ENCODE measurements at places on chromosomes 13 and 19. TPM values are rescaled to one million over a fixed set of nuclear protein-coding genes. Genes with fewer than 3 reads are reported as not detected.
A peak's percentile ranks its signal among the peaks of the same experiment; 100 is the strongest.

GRCh38 chr19:43524922-43525835 lies 1.8 kb downstream of the ETHE1 start:
- peak overlapping the region; percentile 83 for H3K4me3 ChIP-seq
- no peaks in the 10 kb centered on the region for H3K4me1 ChIP-seq
- DNase-seq = peak; percentile 75
- peak overlapping the region; percentile 80 for H3K27ac ChIP-seq

GRCh38 chr13:97307882-97308624 lies 85.9 kb downstream of the MBNL2 start:
- peaks cover 86% of the 10 kb centered on the region for H3K4me1 ChIP-seq
- H3K27me3 ChIP-seq = no peaks in the 10 kb centered on the region
- no peak overlapping the region for H3K4me3 ChIP-seq
- no peak for DNase-seq

DNA sequence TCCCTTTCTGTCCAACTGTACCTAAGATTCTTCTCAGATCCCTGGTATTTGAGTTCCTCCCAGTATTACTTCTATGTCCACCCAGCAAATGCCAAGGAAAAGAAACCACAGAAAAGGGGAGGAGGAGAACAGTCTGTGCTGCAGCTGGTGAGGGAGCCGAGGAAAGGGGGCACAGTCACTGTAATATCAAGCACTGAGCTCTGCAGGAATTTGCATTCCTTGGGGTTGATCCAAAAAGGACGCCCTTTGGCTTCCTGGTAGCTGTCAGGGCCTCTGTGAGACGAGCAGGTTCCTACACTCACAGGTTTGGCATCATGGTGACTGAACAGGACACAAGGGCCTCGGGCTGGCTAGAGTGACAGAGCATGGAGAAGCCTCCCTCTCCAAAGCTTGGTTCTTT lies 273.4 kb downstream of the NHLRC3 start:
- DNase-seq = no peak
- no peaks in the 10 kb centered on the region for H3K27me3 ChIP-seq
- no peaks in the 10 kb centered on the region for H3K36me3 ChIP-seq
- H3K27ac ChIP-seq = no peak overlapping the region
- H3K4me3 ChIP-seq = no peak overlapping the region

DNA sequence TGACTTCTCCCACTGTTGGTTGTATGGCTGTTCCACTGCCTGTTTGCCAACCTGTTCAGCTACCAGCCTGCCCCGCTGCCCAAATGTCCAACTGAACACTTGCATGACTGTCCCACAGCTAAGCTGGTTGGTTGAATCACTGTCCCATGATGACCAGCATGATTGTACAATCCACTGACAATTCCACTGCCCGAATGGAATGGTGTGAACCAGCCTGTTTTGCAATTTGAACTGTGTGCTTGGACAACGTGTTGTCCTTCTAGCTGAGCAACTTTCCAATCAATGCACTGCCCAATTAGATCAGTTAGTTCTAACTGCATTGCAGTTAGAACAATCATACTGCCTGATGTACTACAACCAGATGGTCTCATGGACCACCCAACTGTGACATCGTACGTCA lies 8.7 kb downstream of the ADAMTS10 start:
- no peaks in the 10 kb centered on the region for H3K4me1 ChIP-seq
- H3K27me3 ChIP-seq = no peaks in the 10 kb centered on the region
- H3K36me3 ChIP-seq = peaks cover 62% of the 10 kb centered on the region
- DNase-seq = no peak
- no peak overlapping the region for H3K27ac ChIP-seq

- H3K27ac ChIP-seq = peak overlapping the region; percentile 73
- no peaks in the 10 kb centered on the region for H3K36me3 ChIP-seq
- H3K4me1 ChIP-seq = peaks cover 68% of the 10 kb centered on the region
- H3K27me3 ChIP-seq = no peaks in the 10 kb centered on the region
Observed at GRCh38 chr13:40190641-40191100, 475.8 kb downstream of the FOXO1 start.

- peaks cover 83% of the 10 kb centered on the region for H3K4me1 ChIP-seq
- peak overlapping the region; percentile 94 for H3K27ac ChIP-seq
- no peaks in the 10 kb centered on the region for H3K27me3 ChIP-seq
Observed at GRCh38 chr19:42277821-42278451, 8.9 kb downstream of the CIC start.

DNA sequence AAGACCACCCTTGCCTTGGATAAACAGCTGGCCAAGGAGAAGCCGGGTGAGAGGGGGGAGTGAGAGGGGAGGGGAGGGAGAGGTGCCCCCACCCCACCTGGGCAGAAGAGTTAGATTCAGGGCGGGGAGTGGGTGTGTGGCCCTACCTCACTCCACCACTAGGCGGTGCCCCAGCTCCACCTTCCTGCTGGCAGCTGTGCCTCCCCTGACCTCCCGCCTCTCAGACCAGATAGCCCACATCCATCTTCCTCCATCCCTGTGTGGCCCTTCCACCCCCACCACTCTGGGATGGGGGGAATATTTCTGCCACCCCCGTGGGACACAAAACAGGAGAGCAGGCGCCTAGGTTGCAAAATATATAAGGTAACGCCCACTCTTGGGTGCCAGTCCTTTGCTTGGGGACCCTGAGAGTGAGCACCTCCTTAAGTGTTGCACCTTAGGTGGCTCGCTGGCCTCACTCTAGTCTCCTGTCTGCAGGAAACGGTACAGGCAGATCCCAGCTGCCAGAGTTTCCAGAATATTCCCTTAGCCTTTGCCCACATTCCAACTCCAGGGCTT lies 13.8 kb upstream of the EHD2 start:
- no peaks in the 10 kb centered on the region for H3K27me3 ChIP-seq
- DNase-seq = no peak
- peaks cover 23% of the 10 kb centered on the region for H3K36me3 ChIP-seq
- H3K4me1 ChIP-seq = no peaks in the 10 kb centered on the region

GRCh38 chr19:14674764-14675163 lies at the start of gene ADGRE3:
TSS of gene ADGRE3 (minus strand) at chr19:14674844. CDS start at chr19:14674770, 74 bp downstream.
- no peaks in the 10 kb centered on the region for H3K4me1 ChIP-seq
- no peak within 1 kb of the TSS for H3K27ac ChIP-seq
- H3K36me3 ChIP-seq = no peaks in the 10 kb centered on the region

DNA sequence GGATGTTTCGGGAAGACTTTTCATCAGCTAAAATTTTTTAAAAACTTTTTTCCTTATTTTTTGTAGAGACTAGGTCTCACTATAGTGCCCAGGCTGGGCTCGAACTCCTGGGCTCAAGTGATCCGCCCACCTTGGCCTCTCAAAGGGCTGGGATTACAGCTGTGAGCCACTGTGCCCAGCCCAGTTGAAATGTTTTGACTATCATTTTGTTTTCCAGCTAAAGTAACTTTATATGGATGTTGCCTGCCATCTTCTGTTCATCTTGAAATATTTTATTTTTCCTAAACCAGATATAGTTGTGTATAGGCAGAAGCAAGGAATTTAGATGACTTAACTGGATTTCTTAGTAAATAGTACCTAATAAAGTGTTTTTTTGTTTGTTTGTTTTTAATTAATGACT lies 7.0 kb downstream of the CAB39L start:
- peak; percentile 77 for DNase-seq
- no peaks in the 10 kb centered on the region for H3K4me1 ChIP-seq
- peaks cover 20% of the 10 kb centered on the region for H3K36me3 ChIP-seq
- H3K27me3 ChIP-seq = no peaks in the 10 kb centered on the region

GRCh38 chr19:17455308-17456123 lies 5.2 kb downstream of the NXNL1 start:
- H3K27me3 ChIP-seq = peaks cover 25% of the 10 kb centered on the region
- H3K4me3 ChIP-seq = no peak overlapping the region
- H3K27ac ChIP-seq = no peak overlapping the region
- DNase-seq = no peak
- H3K36me3 ChIP-seq = no peaks in the 10 kb centered on the region

GRCh38 chr13:39528661-39528980 lies 74.4 kb downstream of the LHFPL6 start:
- peaks cover 24% of the 10 kb centered on the region for H3K4me1 ChIP-seq
- no peak for DNase-seq
- peak overlapping the region; percentile 30 for H3K27ac ChIP-seq

GRCh38 chr13:61908906-61909615 lies 493.4 kb upstream of the PCDH20 start:
- no peaks in the 10 kb centered on the region for H3K27me3 ChIP-seq
- H3K4me1 ChIP-seq = no peaks in the 10 kb centered on the region
- no peak overlapping the region for H3K4me3 ChIP-seq
- H3K27ac ChIP-seq = no peak overlapping the region
- no peak for DNase-seq
- H3K36me3 ChIP-seq = no peaks in the 10 kb centered on the region

- peak overlapping the region; percentile 100 for H3K27ac ChIP-seq
- H3K27me3 ChIP-seq = no peaks in the 10 kb centered on the region
- peak overlapping the region; percentile 79 for H3K4me3 ChIP-seq
- DNase-seq = peak; percentile 84
- no peaks in the 10 kb centered on the region for H3K36me3 ChIP-seq
Observed at GRCh38 chr19:47230054-47230920, 712 bp downstream of the BBC3 start.

Gene NANOS3
- not detected for total RNA-seq

Gene ZNF30
- total RNA-seq = 2.0 TPM

Gene FUT2
- not detected for total RNA-seq

Gene ZNF577
- total RNA-seq = 21.9 TPM

Gene KLK4
- total RNA-seq = not detected

Gene ZNF560
- total RNA-seq = not detected

Gene NLRP5
- total RNA-seq = not detected
